Activated naive CD4-positive, alpha-beta T cell treated with anti-CD3 and anti-CD28 coated beads for 36 hours (primary cell): ENCODE measurements at places on chromosomes 5 and 9. TPM values are rescaled to one million over a fixed set of nuclear protein-coding genes. Genes with fewer than 3 reads are reported as not detected.

C9 gene
- total RNA-seq = not detected

- H3K27me3 ChIP-seq = no peaks in the 10 kb centered on the region
- DNase-seq = no peak
- no peaks in the 10 kb centered on the region for H3K36me3 ChIP-seq
- H3K4me1 ChIP-seq = peaks cover 28% of the 10 kb centered on the region
- H3K27ac ChIP-seq = no peak overlapping the region
Observed at GRCh38 chr9:105855987-105856386, 161.6 kb downstream of the TMEM38B start.

- H3K4me3 ChIP-seq = no peak overlapping the region
- H3K27ac ChIP-seq = no peak overlapping the region
- no peaks in the 10 kb centered on the region for H3K36me3 ChIP-seq
- H3K27me3 ChIP-seq = no peaks in the 10 kb centered on the region
- H3K4me1 ChIP-seq = no peaks in the 10 kb centered on the region
Observed at GRCh38 chr9:69004836-69005235, 9.1 kb downstream of the PRKACG start.

GRCh38 chr9:127679506-127679905, 27.3 kb upstream of the CFAP157 start:
- H3K36me3 ChIP-seq = no peaks in the 10 kb centered on the region

- no peaks in the 10 kb centered on the region for H3K4me1 ChIP-seq
- H3K27me3 ChIP-seq = no peaks in the 10 kb centered on the region
- no peak for DNase-seq
- H3K36me3 ChIP-seq = no peaks in the 10 kb centered on the region
- no peak within 1 kb of the TSS for H3K27ac ChIP-seq
Observed at GRCh38 chr9:110208031-110208430, at the start of gene C9orf152. C9orf152 (minus strand) TSS chr9:110208159; CDS start chr9:110207579, 580 bp downstream.

- H3K4me3 ChIP-seq = no peak overlapping the region
- H3K27ac ChIP-seq = no peak overlapping the region
- H3K27me3 ChIP-seq = peaks cover 7% of the 10 kb centered on the region
- peaks cover 13% of the 10 kb centered on the region for H3K4me1 ChIP-seq
- peak; percentile 91 for DNase-seq
- H3K36me3 ChIP-seq = no peaks in the 10 kb centered on the region
Observed at GRCh38 chr9:34500623-34501267, 22.0 kb downstream of the ENHO start.

DNA sequence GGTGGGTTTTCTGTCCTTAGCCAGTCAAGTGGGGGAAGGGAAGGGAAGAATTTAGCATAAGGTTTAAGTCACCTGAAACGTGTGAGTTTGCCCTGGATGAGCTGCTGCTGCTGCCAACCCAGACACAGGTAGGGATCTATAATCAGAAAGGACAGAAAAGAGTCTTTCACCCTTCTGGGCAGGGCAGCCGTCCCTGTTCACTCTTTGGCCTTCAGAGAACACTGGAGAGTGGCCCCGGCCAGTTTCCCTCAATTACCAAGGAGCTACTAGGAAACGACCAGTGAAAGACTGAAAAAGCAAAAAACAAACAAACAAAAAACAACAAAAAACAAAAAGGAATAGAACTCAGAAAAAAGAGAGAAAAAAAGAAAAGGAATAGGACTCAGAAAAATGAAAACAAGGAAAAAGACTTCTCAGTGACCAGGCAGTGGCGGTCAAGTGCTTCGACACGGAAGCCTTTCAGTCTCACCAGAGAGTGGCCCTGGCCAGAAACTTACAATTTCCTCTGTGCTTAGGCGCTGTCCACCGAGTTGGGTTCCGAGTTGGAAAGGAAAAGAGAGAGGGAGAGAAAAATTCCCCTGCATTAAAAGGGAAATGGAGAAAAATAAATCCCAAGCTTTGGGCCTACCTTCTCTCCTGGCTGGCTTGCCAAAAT, 2.5 kb upstream of the GM2A start:
- H3K27ac ChIP-seq = peak overlapping the region; percentile 67
- no peak overlapping the region for H3K4me3 ChIP-seq

PCDHGA11 gene
- total RNA-seq = 0.10 TPM

DNA sequence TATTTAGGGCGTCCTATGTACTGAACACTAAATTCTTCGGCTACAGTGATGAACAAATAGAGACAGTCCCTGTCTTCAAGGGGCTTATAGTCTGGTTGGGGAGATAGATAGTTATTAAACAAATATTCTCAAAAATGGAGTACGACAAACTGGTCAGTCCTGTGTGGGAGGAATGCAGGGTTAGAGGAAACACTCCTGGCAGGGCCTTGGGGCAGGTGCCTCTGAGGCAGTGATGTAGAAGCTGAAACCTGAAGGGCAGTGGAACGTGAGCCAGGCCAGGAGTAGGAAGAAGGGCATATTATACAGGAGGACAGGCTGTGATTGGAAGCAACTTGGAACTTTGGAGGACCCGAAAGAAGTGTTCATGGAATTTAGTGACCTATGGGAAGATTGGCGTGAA, 133.4 kb downstream of the AOPEP start:
- H3K36me3 ChIP-seq = peaks cover 3% of the 10 kb centered on the region
- no peak overlapping the region for H3K4me3 ChIP-seq
- H3K27ac ChIP-seq = no peak overlapping the region

ANKRD33B gene
- total RNA-seq = 2.5 TPM

XRCC4 gene
- total RNA-seq = 12.8 TPM

DNA sequence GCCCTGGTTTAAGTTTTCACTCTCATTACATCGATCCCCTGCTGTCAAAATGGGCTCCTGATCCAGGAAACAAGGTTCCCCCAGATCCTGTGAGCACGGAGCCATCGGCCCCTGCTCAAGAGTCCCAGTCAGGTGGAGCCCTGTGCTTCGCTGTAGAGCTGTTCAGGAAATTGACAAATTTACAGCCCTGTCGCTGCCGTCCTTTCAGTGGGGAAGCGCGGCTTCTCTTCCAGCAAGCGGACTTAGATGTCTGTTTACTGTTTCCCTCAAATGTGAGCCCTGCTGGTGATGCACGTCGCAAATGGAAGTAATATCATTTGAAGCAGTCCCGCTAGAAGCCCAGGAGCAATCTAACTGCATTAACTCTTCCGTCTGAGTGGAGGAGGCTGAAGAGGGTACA, 760.9 kb upstream of the WWC1 start:
- no peaks in the 10 kb centered on the region for H3K4me1 ChIP-seq
- no peaks in the 10 kb centered on the region for H3K36me3 ChIP-seq
- no peak overlapping the region for H3K4me3 ChIP-seq
- no peaks in the 10 kb centered on the region for H3K27me3 ChIP-seq
- no peak for DNase-seq

- H3K27me3 ChIP-seq = no peaks in the 10 kb centered on the region
Observed at GRCh38 chr9:5178126-5178805, 7.2 kb downstream of the INSL6 start.

GRCh38 chr5:3818624-3819023, 223.0 kb downstream of the IRX1 start:
- no peak overlapping the region for H3K4me3 ChIP-seq
- no peaks in the 10 kb centered on the region for H3K36me3 ChIP-seq
- no peaks in the 10 kb centered on the region for H3K27me3 ChIP-seq
- no peak for DNase-seq

MEGF10 gene
- total RNA-seq = not detected

DNA sequence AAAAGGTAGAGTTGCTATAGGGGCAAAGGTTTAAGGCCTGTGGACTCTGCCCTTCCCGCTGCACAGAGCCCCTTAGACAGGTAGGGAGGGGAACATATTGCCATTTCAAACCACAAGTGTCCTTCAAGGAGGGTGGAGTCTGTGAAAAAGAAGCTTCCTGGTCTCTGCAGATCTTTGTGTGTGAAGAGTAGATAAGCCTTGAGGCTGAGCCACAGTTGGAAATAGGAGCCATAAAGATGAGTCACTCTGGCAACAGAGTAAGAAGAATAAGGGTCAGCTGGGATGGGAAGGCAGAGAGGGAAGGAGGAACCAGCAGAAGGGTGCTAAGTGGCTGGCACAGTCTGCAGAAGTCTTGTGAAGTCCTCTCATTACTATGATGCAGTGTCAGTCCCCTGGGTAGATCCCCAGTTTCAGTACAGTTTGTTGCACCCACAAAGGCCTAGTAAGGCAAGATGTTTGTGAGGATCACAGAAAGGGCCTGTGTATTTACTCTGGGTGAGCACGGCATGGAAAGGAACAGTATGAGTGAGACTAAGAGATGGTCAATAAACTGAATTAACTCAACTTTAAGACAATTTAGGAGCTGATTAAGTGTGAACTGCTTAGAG, 18.1 kb downstream of the GRXCR2 start:
- H3K36me3 ChIP-seq = no peaks in the 10 kb centered on the region
- H3K27me3 ChIP-seq = peaks cover 13% of the 10 kb centered on the region
- no peak for DNase-seq
- H3K4me3 ChIP-seq = no peak overlapping the region

DNA sequence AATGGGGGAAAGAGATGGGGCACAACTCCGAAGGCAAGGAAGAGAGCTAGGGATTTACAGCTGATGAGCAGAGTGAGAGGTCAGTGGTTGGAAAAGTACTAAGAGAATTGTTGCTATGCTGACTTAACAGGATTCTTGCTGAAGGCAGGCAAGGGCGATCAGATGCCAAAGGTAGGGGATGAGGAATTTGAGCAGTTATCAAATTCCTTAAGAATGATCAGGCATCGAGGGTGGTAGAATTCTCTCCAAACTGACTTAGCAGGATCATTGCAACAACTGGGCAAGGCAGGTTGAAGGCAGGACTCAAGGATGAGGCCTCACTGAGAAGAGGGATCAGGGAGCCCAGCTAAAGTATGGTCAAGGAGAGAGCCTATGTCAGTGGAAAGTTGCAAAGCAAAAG, 171.0 kb downstream of the HSD17B3 start:
- H3K27me3 ChIP-seq = no peaks in the 10 kb centered on the region
- peaks cover 5% of the 10 kb centered on the region for H3K4me1 ChIP-seq
- no peak overlapping the region for H3K27ac ChIP-seq
- no peak for DNase-seq
- H3K4me3 ChIP-seq = no peak overlapping the region

CCNJL gene
- not detected for total RNA-seq

FOXD4L5 gene
- total RNA-seq = not detected

DNA sequence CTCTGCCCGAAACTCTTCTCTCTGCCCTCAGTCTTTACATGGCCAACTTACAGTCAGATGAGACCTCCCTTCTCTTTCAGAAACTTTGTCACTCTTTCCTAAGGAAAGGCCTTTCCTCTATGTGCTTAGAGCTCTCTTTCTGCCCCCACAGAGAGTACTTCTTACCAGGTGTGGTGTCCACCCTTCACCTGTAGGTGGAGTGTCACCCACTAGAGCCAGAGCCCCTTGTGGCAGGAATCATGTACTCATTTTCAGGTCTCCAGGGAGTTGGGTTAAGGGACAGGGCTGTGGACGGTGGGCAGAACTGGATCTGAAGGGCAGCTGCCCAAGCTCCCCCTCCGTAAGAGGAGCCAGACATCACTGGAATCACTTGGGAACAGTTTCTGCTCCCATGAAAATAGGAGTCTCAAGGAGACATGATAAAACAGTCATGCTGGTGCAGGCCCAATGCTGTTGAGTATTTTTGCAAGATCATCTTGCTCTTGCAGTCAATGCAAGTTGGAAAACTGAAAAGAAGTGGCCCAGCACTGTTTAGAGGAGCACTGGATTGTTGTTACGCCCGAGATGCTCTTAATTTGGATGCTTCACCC, 436.7 kb downstream of the ZSWIM6 start:
- peaks cover 9% of the 10 kb centered on the region for H3K27me3 ChIP-seq
- H3K36me3 ChIP-seq = no peaks in the 10 kb centered on the region
- no peak overlapping the region for H3K4me3 ChIP-seq
- H3K4me1 ChIP-seq = no peaks in the 10 kb centered on the region
- peak; percentile 6 for DNase-seq

GRCh38 chr5:157253547-157253946, 12.4 kb upstream of the CYFIP2 start:
- H3K36me3 ChIP-seq = peaks cover 75% of the 10 kb centered on the region
- H3K4me3 ChIP-seq = no peak overlapping the region
- peaks cover 91% of the 10 kb centered on the region for H3K4me1 ChIP-seq
- H3K27ac ChIP-seq = peak overlapping the region; percentile 97
- no peaks in the 10 kb centered on the region for H3K27me3 ChIP-seq

IL33 gene
- not detected for total RNA-seq

DNA sequence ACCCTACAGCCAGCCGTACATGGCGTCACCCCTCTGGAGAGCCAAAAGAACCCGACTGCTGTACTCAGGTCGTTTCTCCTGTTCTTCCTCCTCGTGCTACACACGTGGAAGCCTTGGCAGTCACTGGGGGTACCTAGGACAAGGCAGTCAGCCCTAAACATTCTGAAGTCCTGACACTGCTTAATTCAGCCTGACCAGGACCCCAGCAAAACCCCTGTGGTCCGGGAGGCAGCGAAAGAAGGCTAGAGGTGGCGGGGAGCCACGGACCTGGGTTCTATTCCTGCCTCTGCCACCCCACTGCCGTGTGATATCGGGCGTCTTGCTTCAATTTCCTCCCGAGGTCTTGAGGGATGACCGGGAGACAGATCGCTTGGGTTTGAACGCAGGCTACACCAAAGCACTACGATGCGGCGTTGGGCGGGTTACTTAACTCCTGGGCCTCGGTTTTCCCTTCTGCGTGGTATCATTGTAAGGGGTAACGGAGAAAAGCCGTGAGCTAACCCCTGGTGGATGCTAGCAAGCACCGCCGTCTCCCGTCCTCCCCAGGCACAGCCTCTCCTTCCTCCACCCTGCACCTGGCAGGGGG, 429 bp upstream of the ARL10 start:
- H3K4me1 ChIP-seq = peaks cover 15% of the 10 kb centered on the region
- H3K36me3 ChIP-seq = peaks cover 4% of the 10 kb centered on the region
- peak overlapping the region; percentile 68 for H3K4me3 ChIP-seq
- no peaks in the 10 kb centered on the region for H3K27me3 ChIP-seq
- no peak overlapping the region for H3K27ac ChIP-seq

DNA sequence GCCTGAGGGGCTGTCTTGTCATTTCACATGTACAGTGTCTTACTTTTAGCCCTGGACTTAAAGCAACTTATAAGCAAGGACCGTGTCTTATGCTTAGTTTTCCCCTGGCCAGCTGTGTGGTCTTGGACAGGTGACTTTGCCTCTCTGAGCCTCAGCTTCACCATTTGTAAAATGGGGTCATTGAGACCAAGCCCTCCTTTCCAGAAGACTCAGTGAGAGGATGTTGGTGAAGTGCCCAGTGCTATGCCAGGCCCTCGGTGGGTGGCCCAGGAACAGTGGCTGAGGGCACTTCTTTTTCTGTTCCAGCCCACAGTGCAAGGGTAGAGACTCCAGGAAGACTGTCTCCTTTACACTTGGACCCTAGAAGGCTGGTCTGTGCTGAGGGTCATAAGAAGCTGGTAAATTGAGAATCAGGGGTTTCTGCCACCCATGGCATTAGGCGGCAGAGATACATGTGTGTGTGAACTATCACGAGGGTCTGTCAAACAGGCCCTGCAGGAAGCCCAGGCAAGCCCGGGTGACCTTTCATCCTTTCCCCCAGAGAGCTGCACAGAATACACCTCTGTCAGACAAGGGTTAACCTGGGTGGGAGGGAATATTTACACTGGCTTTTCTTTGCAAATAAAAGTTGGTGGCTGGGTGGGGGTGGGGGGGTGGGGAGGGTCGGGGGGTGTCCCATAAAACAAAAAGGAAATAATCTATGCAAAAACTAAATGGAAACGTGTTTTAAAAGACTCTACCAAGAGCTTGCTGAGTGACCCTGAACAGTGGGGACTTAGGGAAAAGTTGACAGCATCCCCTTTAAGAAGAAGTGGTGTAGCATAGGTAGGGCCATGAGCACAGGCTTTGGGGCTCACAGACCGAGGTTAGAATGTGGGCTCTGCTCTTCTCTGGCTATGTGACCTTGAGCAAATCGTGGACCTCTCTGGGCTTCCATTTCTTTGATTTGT, 20.4 kb upstream of the KIF12 start:
- peaks cover 7% of the 10 kb centered on the region for H3K27me3 ChIP-seq
- H3K36me3 ChIP-seq = no peaks in the 10 kb centered on the region
- no peak overlapping the region for H3K27ac ChIP-seq
- DNase-seq = no peak

- H3K27me3 ChIP-seq = no peaks in the 10 kb centered on the region
- DNase-seq = no peak
- H3K36me3 ChIP-seq = no peaks in the 10 kb centered on the region
Observed at GRCh38 chr9:4073371-4073770, 226.5 kb downstream of the GLIS3 start.

DPYSL3 gene
- 0.05 TPM for total RNA-seq
